ENCODE measurements at places on chromosomes 11 and 22.

- no peak for DNase-seq
Measured at GRCh38 chr11:30432178-30432577, 109.3 kb downstream of the ARL14EP start.

DNA sequence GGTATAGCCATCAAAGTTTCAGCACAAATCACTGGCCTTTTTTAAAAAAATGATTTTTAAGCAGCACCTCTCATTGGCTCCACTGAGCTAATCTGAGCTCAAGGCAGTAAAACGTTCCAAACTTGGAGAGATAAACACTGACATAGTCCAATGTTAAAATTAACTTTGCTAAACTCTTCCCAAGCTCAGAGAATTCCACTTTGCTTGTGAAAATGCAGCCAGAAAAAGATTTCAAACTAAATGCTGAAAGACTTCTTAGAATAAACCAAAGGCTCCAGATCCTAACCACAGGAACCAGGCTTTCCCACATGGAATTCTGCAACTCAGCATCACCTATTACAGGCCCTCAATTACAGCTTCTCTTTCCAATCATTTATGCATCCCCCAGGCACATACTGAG lies 84.7 kb upstream of the GDPD4 start:
- no peak for DNase-seq

- no peak for DNase-seq
Measured at GRCh38 chr11:528815-529727, 6.3 kb downstream of the HRAS start.

- no peak for DNase-seq
Measured at GRCh38 chr22:27463121-27463660, 338.4 kb downstream of the MN1 start.

DNA sequence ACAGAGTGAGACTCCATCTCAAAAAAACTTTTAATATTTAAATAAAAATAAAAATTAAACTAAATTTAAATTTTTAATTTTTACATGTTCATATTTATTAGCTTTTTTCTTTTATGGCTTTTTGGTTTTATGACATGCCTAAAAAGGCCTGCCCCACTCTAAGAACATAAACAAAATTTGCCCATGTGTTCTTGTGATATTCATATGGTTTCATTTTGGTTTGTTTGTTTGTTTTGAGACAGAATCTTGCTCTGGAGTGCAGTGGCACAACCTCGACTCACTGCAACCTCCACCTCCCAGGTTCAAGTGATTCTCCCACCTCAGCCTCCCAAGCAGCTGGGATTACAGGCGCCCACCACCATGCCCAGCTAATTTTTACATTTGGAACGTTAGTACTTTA lies 27.7 kb downstream of the SUSD2 start:
- no peak for DNase-seq

DNA sequence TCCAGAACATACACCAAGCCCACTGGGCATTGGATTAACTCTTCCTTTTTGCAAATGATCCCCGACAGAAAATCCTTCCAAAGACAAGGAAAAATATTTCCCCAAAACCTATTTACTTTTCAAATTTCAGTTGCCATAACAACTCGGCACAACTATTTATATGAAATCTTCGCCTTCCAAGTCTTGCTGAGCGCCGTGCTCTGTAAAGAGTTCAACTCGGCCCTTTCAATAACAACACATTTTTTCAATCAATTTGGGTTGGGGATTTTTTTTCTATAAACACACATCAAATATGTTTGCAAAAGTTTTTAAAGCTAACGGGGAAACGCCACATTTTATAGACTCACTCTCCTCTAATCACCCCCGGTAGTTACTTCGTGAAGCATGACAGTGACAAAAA lies 333.8 kb downstream of the MN1 start:
- DNase-seq = no peak

- DNase-seq = no peak
Measured at GRCh38 chr11:102891736-102892135, 17.0 kb upstream of the MMP12 start.

- DNase-seq = no peak
Measured at GRCh38 chr11:46737699-46738098, 18.7 kb downstream of the F2 start.

DNA sequence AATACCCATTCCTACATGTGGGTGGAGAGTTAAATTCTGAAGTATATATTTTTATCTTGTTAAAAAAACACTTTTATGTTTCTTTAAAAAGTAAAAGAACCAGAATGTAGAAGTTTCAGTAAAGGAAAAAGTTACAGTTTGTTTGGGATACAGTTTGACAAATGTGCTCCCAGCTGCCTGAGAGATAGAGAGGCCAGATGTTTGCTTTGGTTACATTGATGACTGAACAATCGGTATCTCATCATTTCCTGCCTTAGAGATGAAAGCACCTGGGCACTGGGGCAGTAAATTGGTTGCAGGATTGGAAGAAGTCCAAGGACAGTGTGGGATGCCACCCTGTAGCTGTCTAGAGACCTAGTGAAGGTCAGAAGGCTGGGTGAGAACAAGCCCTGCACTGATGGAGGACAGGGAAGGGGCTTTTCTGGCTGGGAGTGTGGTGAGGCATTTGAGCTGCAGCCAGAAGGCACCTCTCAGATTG lies 16.6 kb downstream of the MED15 start:
- no peak for DNase-seq

GRCh38 chr11:104256525-104256924 lies 92.6 kb upstream of the PDGFD start:
- no peak for DNase-seq

Measured in GM04503 (cell line).